ENCODE measurements at places on chromosomes 2 and 18.

GRCh38 chr2:66171530-66171929 is 263.4 kb upstream of the MEIS1 start:
- no peak for DNase-seq

DNA sequence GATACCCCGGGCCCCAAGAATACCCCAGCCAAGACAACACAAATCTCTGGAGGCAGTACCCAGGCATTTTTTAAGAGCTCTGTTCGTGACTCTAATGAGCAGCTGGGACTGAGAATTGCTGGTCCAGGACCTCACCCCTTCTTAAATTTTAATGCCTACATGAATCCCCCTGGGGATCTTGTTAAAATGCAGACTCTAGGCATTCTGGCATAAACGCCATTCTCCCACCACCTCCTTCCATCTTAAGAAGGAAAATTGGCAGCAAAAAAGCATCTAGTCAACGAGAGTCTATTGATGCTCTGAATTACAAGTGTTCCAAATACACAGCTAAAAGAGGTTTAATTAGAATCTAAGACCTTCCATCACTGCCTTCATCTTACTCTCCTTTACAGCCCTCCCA is 5.0 kb downstream of the CHST10 start:
- DNase-seq: no peak

GRCh38 chr2:213934560-213934959 is 476.3 kb upstream of the VWC2L start:
- no peak for DNase-seq

DNA sequence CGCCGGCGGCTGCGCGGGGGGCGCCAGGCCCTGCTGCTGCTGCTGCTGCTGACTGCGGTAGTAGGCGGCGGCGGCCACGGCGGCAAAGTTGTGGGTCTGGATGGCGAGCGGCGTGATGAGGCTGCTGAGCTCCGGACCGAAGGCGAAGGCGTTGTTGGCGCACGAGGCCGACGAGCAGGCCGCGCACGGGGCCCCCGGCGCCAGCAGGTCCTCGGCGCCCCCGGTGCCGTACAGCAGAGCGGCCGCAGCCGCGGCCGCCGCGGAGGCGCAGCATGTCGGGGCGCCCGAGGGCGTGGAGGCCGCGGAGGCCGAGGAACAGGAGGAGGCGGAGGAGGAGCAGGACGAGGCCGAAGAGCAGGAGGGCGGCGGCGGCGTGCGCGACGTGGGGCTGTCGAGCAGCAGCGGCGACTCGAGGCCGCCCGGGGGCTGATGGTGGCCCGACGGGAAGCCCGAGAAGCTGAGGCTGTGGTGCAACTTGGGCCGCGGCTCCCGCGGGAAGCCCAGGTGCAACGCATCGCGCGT is 1.8 kb downstream of the ZFP36L2 start:
- DNase-seq: no peak

DNA sequence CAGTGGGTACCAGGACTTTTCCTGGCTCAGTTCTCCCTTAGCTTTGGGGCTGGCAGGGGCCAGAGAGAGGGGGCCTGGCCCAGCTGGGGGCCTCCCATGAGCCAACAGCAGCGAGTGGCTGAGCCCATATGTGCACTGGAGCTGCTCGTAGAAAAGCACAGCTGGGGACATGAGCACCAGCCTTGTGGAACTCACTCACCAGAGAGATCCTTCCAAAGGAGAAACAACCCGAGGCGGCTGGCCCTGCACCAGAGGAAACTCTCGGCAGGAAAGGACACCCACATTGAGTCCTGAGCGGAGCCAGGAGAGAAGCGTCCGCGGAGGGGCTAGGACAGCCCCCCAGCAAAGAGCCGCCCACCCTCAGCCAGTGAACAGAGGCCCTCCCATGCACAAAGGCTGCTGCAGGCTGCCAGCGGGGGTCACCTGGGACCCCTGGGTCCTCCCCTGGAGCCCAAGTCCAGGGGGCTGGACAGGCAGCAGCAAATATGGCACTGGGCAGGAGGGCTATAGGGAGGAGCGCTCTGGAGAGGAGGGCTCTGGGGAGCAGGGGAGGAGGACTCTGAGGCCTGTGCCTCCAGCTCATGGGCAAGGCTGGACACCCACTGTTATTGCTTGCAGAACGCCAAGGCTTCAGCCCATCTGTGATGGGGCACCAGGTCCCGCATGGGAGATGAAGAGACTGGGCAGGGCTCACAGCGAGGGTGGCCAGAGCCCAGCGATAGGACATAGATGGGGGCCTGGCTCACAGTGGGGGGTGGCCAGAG is 42.1 kb upstream of the SNED1 start:
- no peak for DNase-seq

GRCh38 chr2:216754336-216754735 is 59.0 kb upstream of the IGFBP5 start:
- DNase-seq: no peak

DNA sequence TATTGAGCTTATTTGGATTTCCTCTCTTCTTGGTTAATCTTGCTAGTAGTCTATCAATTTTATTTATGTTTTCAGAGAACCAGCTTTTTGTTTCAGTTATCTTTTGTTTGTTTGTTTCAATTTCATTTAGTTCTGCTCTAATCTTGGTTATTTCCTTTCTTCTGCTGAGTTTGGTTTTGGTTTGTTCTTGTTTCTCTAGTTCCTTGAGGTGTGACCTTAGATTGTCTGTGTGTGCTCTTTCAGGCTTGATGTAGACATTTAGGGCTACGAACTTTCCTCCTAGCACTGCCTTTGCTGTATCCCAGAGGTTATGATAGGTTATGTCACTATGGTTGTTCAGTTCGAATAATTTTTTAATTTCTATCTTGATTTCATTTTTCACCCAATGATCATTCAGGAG is 141.6 kb downstream of the ZNF236 start:
- DNase-seq: no peak

- no peak for DNase-seq
These were observed 2.4 kb upstream of the SMAD7 start for GRCh38 chr18:48953104-48953706.

DNA sequence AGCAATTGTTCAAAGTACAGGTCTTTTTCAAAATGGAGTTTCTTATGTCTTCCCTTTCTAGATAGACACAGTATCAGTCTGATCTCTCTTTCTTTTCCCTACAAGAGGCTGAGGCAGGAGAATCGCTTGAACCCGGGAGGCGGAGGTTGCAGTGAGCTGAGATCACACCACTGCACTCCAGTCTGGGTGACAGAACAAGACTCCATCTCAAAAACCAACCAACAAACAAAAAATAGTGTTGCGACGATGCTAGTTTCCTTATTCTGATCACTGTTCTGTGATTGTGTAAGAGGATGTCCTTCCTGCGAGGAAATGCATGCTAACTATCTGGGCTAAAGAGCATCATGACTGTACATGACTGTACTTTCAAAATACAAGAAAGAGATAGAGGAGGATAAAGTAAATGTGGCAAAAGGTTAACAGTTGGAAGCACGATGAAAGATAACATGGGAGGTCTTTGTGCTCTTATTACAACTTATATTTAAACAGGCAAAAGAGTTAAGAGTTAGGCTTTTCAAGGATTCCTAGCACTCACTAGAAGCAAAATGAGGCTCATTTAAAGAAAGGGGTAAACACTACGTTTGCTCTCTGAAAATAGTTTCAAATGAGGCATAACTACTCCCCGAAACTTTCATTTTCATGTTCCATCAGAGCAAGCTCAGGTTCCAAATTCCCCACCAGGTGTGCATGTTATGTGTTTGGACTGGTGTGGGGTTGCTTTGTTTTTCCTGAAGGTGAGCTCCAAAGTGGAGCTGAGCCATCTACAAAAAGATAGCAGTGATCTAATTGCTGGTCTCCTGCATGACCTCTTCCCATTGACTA is 23.8 kb downstream of the SOWAHC start:
- DNase-seq: no peak

GRCh38 chr2:158045362-158045761 is 56.3 kb upstream of the UPP2 start:
- no peak for DNase-seq

- no peak for DNase-seq
These were observed 136.3 kb downstream of the MSH2 start for GRCh38 chr2:47539228-47539627.

GRCh38 chr2:50614056-50614455 is 417.9 kb downstream of the NRXN1 start:
- DNase-seq: no peak

GRCh38 chr2:117067900-117068299 is 746.6 kb upstream of the DDX18 start:
- DNase-seq: no peak

GRCh38 chr2:234322766-234323465 is 174.0 kb downstream of the ARL4C start:
- no peak for DNase-seq

GRCh38 chr2:120343100-120343432 is 2.9 kb upstream of the INHBB start:
- DNase-seq: no peak

DNA sequence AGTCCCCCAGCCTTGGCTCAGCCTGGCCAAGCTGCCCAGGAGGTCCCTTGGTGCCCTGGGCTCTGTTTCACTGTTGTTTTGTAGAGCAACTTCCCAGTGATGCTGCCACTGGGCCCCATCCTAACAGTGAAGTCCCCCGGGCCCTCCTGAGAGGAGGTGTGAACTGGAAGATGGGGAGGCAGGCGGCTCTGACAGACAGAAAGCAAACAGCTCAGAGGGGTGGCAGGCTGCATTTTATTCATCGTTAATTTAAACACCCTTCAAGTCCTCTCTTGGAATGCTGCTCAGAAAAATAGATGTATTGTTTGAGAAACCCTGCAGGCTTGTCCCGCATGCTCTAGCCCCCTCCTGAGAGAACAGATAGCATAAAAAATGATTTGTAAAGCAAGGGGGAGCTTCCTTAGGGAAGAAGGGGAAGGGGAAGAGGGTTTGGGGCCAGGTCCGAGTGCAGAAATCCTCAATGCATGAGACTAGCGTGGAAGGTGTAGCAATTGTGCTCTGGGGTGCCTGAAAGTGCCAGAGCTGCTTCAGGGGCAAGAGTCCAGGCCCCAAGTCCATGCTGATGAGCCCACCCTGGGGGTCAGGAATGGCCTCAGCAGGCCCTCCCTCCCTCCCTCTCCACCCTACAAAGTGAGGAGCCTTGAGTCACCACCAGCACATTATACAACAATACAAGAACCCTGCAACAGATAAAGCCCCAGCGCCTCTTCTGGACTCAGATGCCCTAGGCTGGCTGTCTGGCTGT is 113.6 kb downstream of the MSH2 start:
- DNase-seq: no peak

- no peak for DNase-seq
These were observed 12.4 kb upstream of the XPO1 start for GRCh38 chr2:61550375-61551209.

- no peak for DNase-seq
These were observed 18.6 kb downstream of the DDX18 start for GRCh38 chr2:117832905-117833613.

GRCh38 chr2:43302182-43302960 is 76.0 kb upstream of the ZFP36L2 start:
- DNase-seq: no peak

Measured in cortex of kidney (tissue), 1 donor.